ENCODE measurements at places on chromosomes 1 and 21.

- no peak for DNase-seq
Observed at GRCh38 chr1:242886137-242886536, 361.6 kb upstream of the PLD5 start.

DNA sequence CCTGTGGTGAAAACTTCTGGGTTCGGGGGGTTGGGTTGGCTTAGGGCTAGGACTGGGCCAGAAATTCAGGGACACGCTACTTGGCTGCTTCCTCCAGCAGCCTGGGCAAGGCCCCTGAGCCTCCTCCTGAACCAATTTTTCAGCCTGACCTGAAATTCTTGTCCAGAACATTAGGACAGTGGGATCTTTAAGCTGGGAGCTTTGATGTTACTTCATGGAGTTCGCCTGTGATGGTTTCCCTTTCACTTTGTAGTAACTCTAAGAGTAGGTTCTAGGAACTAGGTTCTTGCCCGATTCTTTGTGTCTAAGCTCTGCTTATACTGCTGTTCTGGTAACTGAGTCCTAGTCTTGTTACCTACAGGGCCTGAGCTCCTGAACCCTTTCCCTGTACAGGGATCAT, 75.3 kb downstream of the S1PR1 start:
- DNase-seq = no peak

GRCh38 chr1:25619101-25619890, 2.7 kb downstream of the MAN1C1 start:
- no peak for DNase-seq

GRCh38 chr1:62841587-62842169, 57.7 kb downstream of the ATG4C start:
- DNase-seq = peak; percentile 7

DNA sequence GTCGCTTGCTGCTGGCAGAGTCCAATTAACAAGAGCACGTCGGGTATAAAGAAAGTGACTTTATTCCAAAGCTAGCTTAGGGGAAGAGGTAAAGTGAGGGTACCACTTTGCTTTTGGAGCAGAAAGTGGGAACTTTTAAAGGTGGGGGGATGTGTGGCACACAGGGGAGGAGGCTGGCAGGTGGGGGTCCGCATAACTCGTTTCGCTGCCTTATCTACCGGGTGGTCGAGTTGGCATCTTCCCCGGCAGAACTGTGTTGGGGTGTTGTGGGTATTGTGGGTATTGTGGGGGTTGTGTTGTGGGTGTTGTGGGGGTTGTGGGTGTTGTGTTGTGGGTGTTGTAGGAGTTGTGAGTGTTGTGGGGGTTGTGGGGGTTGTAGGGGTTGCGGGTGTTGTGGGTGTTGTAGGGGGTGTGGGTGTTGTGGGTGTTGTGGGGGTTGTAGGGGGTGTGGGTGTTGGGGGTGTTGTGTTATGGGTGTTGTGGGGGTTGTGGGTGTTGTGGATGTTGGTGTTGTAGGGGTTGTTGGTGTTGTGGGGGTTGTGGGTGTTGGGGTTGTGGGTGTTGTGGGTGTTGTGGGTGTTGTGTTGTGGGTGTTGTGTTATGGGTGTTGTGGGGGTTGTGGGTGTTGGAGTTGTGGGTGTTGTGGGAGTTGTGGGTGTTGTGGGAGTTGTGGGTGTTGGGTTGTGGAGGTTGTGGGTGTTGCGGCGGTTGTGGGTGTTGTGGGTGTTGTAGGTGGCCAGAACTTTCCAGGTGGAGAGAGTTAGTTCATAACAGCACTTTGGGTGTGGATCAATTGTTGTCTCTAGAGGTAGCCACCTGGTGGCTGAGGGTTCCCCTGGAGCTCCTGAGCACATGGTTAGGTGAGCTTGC, 52.7 kb downstream of the AGPAT3 start:
- DNase-seq = no peak

DNA sequence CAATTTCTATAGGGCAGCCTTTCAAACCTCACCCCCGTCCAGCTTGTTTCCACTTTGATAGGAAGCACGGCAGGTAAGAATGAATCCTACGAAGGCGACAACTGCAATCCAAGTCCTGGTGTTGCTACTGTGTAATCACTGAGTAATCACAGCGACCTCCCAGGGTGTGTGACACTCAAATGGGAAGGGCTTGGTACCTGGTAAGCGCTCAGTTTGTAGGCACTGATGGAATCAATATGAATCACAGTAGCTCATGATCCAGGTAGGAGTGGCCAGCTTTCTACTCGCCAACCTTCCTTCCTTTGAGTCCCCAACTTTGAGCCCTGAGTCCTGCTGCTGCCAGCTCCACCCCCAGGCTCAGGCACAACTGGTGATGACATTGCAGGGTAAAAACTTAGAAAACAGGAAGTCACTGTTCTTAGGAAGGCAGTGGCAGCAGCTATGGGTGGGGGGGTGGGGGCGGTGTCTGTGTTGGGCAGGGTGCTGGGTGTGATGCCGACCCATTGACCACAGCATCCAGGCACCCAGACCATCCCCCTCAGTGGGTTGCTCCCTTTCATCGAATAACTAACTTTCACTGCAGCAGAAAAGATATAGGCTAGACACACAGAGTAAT, 70.7 kb downstream of the CD247 start:
- no peak for DNase-seq

- no peak for DNase-seq
Observed at GRCh38 chr1:59427155-59427554, 130.3 kb downstream of the FGGY start.

DNA sequence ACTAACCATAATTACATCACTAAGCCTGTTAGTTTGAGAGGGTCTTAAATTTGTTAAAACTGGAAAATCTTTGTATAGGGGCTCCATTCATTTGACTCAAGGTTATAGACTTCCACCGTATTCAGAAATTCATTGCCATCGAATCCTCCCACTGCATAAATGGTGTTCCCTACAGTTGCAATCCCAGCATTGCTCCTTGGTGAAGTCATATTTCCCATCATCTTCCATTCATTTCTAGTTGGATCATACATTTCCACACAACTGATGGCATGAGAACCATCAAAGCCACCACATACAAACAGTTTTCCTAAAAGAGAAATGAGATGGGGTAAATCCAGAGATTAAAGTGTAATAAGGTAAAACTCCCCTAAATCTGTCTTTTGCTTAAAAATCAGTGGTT, 19.1 kb downstream of the IVNS1ABP start:
- no peak for DNase-seq

DNA sequence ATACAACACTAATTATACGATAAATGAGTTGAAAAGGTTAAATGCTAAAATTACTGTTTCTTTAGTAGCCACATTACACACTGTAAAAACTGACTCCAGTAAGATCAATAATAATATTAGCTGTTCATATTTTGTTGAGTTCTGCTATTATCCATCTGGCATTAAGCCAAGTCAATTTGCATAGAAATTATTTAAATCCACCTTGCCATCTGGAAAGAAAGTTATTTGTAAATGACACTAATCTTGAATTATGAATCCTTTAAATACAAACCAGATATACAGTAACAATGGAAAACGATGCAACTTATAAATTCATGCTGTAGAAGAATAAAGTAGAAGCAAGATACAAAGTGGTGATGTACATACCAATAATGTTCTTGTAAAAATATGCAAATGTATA, 81.4 kb upstream of the BCL10 start:
- no peak for DNase-seq
